Stimulated activated CD8-positive, alpha-beta memory T cell treated with anti-CD3 and anti-CD28 coated beads, Interleukin-15, amount 100 ng/mL, for 24 hours (primary cell): ENCODE measurements at places on chromosomes 12 and 14.

- no peak for DNase-seq
Measured at GRCh38 chr14:100304825-100305323, 1.4 kb downstream of the SLC25A29 start.

GRCh38 chr14:51410897-51411296, 170.8 kb downstream of the TMX1 start:
- no peak for DNase-seq

DNA sequence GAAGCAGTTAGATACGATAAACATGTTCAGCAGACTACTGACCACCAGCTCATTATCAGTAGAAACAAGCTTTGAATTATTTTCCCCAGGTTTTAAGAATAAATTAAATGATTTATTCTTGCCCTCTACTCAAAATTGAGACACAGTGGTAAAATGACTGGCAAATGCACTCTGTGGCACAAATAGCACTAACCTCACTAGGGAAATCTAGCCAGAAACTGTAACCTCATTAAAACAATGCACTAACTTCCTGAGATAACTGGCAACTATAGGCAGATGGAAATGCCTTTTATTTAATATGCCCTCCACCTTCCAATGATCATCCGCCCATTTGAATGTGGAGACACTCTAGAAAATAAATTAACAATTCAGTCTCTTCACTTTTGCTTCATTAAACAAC, 33.2 kb downstream of the CPNE8 start:
- no peak for DNase-seq

- no peak for DNase-seq
Measured at GRCh38 chr14:54786838-54787237, 115.8 kb downstream of the GCH1 start.

DNA sequence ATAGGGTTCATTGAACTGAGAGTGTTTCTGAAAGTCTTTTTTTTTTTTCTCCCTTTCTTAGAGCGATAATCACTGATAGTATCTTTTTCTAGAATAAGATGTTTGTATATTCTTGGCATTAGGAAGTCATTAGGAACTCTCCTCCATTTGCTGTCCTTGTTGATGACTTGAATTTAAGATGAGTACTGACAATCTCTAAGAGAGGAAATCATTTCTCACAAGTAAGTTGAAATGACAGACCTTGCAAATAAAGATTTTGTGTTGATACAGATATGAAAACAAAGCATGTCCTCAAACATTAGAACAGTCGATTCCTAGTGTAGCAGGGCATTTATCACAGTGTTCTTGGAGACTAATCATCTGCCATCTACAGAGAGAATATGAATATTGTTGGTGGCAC, 458.4 kb upstream of the SYT1 start:
- no peak for DNase-seq

- DNase-seq = no peak
Measured at GRCh38 chr12:49505672-49506071, 33.2 kb upstream of the KCNH3 start.

- DNase-seq = no peak
Measured at GRCh38 chr12:66461331-66461730, 159.0 kb downstream of the HELB start.
